CD4-positive, CD25-positive, alpha-beta regulatory T cell (primary cell): ENCODE measurements at places on chromosomes 1 and 21.
A peak's percentile ranks its signal among the peaks of the same experiment; 100 is the strongest.

- no peak for DNase-seq
Observed at GRCh38 chr21:45910548-45911221, 70.9 kb upstream of the COL6A1 start.

DNA sequence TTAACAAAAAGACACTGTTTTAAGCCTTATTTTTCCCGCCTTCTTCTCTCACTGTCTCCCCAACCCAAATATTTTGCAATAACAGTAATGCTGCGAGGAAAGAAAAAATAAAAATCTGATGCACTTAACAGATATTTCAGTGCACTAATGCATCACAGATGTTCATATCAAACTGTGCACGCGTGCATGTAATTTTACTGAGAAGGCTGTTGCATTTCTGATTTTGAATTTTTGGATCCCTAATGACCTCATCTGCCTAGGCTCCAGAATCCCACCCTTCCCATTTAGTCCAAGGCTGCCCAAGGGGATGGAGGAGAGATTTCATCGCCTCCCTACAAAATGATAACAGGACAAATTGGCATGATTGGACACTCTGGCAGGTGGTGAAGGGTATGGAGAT, 5.5 kb downstream of the TRABD2B start:
- no peak for DNase-seq

- DNase-seq, result no peak
Observed at GRCh38 chr1:226217273-226217672, 6.2 kb upstream of the MIXL1 start.

- no peak for DNase-seq
Observed at GRCh38 chr1:67853704-67854103, 20.4 kb upstream of the GNG12 start.

DNA sequence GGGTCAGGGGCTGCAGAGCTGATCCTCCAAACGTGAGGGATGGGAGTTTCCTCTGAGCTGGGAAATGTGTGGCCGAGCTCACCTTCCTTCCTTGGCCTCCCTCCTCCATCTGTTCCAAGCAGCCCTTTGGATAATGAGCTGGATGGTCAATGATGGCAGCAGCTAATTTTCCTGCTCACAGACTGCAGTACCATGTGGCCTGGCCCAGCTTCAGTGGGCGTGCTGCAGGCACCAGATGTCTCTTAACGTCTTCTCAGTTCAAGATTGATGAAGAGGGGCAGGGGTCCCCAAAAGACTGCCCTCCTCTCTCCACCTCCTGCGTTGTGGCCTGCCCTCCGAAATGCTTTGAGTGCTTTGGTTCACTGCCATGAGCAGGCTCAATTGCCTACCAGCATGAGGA, 86.0 kb downstream of the UBIAD1 start:
- no peak for DNase-seq

GRCh38 chr1:226702318-226702956, 36.6 kb downstream of the ITPKB start:
- no peak for DNase-seq

- DNase-seq, result no peak
Observed at GRCh38 chr1:156098784-156099183, 15.7 kb upstream of the LMNA start.

GRCh38 chr1:89429062-89429461, 65.2 kb downstream of the GBP6 start:
- DNase-seq, result no peak

DNA sequence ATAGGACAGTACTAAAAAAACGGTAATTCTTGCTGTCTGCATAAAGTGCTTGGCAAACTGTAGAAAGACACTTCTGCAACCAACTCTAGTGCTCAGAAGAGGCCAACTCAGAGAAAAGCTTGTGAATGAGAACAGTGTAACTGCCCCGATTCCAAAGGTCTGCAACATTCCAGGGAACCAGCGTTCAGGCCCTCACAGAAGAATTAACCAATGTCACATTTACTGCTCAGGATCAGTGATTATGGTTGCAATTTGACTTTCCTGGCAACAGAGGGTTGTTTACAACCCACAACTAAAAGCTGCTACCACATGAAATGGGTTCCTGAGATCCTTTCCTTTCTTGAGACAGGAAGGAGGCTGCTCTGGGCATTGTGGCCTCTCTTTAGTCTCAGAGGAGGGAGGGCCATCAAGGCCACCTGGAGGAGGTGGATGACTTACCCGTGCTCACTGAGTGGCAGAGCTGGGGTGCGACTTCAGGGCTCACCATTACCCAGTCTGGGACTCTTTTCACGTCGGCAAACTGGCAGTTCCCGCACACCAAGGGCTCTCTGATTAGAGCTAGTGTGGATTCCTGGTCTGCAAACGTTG, 15.3 kb downstream of the SRSF4 start:
- DNase-seq, result no peak

DNA sequence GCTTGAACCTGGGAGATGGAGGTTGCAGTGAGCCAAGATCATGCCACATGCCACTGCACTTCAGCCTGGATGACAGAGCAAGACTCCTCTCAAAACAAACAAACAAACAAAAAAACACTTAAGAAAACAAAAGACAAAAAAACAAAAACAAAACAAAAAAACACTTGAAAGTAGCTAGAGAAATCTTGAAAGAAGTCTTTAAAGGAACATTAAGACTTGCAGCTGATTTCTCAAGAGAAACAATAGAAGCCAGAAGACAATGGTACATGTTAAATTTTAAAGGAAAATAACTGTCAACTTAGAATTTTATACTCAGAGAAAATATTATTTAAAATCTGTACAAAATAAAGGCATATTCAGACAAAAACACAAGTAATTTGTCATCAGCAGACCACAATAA, 71.3 kb downstream of the HLX start:
- no peak for DNase-seq

DNA sequence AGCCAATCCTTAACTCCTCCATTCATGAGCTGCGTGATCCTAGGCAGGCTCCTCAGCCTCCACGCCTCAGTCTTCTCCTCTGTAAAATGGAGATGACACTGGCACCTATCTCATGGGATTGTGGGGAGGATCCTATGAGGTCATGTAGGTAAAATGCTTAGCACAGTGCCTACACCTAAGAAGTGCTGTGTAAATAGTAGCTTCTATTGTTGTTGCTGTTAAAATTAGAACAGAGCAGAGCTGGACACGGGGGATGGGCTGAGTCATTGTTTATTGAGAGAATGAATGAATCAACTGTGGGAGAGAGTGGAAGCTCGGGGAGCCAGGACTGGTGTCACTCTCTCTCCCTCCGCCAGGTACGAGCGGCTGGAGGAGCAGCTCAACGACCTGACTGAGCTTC, 43.0 kb downstream of the TMCC2 start:
- DNase-seq, result no peak

DNA sequence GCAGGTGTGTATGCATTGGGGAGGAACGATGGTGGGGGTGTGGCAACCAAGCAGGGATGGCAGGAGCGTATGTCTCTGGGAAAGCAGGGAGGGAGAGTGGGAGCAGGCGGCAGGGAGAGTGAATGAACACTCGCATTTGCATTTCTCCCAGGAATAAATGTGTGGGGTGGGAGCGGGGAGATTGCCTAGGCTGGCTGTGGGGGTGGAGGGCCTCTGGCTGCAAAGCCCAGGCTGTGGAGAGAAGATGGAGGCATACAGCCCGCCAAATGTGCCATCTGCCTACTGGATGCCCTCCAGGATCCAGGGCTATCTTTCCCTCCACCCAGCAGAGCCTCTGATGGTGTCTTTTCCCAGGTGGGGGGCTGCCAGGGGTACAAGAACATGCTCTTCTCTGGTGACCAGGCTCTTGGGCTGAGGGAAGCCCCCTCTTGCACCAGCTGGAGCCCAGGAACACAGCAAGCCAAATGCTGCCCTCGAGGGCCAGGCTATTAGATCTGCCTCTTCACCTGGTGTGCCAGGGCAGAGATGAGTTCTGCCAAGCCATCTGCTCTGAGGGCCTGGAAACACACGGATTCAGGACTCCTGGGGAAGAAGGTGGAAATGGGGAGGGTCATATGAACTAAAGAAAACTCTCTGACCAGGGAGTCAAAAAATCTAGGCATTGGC, 1.7 kb upstream of the OPTC start:
- no peak for DNase-seq

DNA sequence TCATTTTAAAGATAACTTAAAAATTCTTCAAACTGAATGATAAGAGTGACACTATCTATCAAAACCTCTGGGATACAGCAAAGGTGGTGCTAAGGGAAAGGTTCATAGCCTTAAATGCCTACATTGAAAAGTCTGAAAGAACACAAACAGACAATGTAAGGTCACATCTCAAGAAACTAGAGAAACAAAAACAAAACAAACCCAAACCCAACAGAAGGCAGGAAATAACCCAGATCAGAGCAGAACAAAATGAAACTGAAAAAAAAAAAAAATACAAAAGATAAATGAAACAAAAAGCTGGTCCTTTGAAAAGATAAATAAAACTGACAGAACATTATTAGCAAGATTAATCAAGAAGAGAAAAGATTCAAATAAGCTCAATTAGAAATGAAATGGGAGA, 6.8 kb downstream of the ODF2L start:
- no peak for DNase-seq

- no peak for DNase-seq
Observed at GRCh38 chr21:26684889-26685288, 111.8 kb upstream of the CYYR1 start.

GRCh38 chr1:18630511-18631495, at the start of gene PAX7:
PAX7 (plus strand) TSS chr1:18630846; CDS start chr1:18631604, 758 bp downstream.
- DNase-seq, result no peak

DNA sequence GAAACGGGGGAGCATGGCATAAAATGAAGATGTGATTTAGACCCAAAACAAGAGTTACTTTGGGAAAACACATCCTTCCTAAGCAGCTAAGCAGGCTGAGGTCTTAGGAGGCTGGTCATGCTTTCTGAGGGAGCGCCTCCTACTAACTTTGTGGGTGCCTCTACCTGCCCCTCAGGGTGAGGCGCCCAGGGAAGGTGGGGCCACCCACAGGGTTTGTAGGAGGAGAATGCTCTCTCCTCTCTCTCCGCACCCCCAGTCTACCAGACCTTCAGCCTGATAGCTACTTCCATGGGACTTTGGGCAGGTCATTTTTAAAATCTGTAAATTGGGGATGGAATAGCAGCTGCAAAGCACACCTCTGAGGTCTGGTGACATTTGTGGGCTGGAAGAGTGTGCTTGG, 23.8 kb downstream of the SLC27A3 start:
- no peak for DNase-seq

DNA sequence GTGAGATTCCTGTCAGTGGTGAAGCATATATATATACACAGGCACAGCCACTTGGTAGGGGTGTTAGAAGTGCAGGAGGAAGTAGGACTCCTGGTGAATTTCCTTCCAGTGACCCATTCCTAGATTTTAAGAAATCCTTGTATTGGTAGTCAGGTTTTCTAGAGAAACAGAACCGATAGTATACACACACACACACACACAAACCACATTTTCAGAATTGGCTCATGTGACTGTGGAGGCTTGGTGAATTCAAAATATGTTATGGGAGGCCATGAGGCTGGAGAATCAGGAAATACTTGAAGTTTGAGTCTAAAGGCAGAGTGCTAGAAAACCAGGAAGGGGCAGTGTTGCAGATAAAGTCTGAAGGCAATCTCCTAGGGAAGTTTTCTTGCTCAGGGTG, 114.2 kb downstream of the FCRL5 start:
- DNase-seq, result no peak

DNA sequence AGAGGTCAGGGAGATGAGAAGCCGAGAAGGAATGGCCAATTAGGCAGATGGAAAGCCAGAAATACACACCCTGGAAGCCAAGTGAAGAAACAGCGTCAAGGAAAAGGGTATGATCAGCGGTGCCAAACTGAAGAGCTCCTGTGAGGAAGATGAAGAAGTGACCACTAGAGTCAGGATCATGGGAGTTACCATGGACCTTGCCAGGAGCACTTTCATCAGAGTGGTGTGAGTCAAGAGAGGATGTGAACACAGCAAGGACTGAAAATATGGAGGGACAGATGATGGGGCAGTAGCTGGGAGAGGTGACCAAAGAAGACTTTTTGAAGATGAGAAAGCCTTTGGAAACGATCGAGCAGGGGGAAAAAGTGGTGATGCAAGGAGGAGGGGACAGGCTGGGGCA, 50.4 kb downstream of the CD34 start:
- DNase-seq, result no peak

DNA sequence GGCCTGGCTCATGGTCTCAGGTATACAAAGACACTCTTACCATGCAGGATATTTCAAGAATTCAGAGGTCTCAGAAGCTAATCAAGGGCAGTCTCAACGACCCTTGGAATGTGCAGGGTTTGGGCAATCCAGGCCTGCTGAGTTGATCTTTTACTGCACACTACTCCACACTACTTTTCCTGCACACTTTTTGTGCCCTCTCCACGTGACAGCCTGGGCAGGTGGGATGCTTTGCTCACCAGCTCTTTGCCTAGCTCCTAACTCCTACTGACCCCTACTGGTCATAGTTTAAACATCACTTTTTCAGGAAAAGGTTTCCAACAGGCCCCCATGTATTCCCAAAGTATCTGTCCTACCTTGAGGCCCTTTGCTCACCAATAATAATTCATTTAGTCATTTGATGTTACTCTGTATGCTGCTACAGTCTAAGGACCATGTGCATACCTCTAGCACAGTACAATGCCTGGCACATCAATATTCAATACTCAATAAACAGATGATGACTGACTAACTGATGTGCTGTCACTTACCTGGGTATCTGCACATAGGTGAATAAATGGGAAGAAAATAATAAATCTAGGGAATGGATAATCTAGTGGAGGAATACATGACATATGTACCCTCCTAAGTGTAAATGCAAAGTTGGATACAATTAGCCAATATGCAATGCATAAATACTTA, 9.6 kb downstream of the DUSP23 start:
- peak; percentile 15 for DNase-seq

DNA sequence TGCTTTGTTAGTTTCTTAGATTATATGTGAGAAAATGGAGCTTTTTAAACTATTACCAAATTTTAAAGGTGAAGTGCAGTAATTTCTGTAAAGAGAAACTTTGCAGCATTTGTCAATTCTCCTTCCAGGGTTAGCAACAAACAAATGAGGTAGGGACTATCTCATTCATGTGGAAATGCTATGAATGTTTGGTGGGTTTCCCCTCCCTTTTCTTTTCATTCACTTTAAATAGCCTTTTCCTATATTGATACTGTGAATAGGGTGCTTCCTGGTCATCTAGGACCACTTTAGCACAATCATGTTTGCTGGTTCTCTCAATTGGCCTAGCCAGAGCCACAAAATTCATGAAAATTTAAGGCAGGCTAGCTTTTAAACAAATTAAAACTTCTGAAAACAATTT, 20.6 kb downstream of the ZBTB37 start:
- DNase-seq, result no peak

DNA sequence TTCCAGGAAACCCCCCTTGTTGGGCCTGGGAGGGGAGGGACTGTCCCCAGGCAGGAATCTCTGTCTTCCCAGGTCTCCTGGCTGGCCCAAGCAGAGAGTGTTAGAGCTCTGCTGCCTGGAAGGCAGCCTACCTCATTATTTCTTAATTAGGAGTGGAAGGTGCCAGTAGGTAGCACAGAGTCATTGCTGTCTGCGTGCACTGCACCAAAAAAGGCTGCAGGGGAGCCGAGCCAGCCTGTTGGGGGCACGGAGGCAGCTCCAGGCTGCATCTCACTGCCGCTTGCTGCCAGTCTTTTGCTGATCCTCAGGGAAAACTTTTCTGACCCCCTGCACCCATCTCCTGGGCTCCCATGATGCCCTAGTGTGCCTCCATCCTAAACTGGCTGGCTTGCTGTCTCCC, 58.1 kb downstream of the LRRN2 start:
- no peak for DNase-seq
